ENCODE measurements at places on chromosomes 3 and 15.

GRCh38 chr15:51170882-51171633 is 76.4 kb upstream of the TNFAIP8L3 start:
- DNase-seq, result no peak

GRCh38 chr3:177157492-177157891 is 39.8 kb downstream of the TBL1XR1 start:
- no peak for DNase-seq

- no peak for DNase-seq
Observed at GRCh38 chr3:127803619-127804018, 18.7 kb downstream of the MGLL start.

DNA sequence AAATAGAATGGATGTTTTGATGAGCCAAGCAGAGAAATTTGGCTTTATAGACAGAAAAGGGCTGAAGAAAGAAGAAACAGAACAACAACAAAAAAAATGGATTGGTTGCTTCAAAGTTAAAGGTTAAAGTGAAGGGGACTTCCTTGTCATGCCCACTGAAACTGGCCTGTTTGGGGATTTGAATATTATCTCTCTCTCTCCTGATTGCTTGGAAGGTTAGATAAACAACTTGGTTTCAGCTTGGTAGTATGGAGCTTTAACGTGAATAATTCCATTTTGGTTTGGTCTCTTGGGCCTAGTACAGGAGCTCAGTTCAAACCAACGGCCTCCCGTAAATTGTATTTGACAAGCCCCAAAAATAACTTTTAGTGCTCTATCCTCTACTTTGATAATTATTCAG is 70.8 kb upstream of the MBNL1 start:
- DNase-seq, result no peak

DNA sequence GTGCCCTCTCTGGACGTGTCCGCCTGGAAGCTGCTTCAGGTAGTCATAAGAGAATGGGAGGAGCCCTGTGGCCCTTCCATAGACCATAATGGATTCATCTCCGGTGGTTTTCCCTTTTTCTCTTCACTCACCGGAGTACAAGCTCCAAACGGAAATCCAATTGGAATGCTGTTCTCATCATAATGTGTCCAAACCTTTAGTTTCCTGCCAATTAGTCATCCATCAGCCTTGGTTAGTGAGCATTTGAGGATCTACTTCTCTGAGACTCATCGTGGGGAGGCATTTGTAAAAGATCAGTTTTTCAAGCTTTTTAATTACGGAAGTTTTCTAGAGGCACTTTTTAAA is 34.9 kb downstream of the ABHD2 start:
- no peak for DNase-seq

DNA sequence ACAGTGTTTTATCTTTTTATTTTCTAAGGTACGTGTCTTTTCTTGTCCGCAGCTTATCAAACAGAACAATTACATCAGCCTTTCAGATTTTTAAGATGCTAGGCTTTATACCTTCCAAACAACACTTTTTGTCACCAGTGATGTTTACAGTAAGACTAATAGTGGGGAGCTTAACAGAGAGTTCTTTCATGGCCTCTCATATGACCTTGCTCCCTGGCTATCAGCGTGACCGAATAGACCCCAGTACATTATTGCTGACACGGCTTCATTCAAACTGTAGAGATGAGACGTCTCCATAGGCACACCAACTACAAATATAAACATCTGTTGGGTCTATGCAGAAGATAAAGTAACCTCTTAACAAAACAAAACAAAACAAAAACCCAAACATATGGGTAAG is 477.6 kb upstream of the KCNMB2 start:
- DNase-seq, result no peak

DNA sequence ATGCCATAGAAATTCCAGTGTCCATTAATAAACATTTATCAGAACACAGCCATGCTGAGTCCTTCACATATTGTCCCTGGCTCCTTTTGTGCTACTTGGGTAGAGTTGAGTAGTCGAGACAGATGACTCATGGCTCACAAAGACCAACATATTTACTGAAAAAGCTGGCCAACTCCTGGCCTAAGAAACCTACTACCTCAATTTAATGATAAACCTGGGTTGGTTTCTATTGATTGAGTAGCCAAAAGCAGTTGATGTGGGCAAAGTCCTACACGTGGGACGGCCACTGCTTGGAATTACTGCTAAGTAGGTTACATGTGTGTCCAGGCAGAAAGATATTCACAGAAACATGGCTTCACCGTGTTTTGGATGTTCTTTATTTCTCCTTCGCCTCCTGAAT is 402.2 kb downstream of the NR2F2 start:
- DNase-seq, result no peak

GRCh38 chr3:133162670-133163305 is 124.6 kb downstream of the TMEM108 start:
- no peak for DNase-seq

DNA sequence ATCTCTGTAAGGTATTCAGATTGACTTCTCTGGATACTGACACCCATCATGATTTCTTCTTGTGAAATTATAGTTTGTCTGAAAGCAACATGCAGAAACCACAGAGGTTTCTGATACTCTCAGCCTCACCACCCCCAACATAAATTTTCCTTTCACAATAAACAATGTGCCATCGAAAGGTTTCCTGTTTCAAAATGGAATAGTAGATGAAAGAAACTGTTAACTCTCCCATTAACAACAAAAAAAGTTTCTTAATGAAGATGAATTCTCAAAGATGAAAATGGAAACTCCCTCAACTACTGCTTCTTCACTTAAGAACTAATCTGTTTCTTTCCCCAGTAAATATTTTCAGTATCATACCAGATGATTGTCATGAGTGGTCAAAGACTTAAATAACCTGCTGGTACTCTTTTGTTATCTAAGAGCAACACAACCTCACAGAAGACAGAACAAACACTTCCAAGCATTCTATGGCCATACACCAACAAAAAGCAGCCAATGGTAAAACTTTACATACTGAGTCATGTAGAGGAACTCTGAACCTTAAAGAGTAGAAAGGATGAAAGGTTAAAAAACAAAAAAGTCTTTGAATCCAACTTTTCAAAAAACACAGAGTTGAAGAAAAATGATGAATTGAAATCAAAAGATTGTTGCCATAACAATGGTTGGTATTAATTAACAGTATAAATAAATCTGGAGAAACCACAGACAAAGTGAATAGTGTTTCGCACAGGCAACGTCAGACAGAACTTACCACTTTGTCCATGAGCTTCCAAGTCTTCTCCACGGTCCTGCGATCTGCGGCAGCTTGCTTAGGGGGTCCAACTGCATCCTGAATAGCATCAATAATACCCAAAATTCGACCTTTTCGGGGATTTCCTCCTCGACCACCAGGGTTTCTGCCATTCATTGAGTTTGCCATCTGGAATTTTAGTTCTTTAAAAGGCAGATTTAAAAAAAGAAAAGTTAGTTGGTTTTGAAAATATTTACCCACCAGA is 1.9 kb downstream of the CBLB start:
- DNase-seq, result no peak

DNA sequence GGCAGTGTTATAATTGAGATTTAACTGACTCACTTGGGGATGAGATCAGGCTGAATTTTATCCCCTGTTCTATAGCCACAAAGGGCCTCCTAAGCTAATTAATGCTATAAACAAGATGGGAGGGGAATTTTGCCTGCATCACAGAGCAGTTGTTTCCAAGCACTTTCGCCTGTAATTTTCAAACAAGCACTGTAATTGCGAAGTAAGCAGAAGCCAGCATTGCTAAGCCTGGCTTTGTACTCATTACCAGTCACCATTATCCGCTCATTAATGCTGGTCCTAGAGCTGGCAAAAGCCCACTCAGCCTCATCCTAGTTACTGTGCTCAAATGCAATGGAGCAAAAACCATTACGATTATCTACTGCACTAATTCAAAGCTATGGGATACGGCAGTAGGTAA is 356.6 kb upstream of the UBE2E2 start:
- no peak for DNase-seq

GRCh38 chr3:116476691-116477090 is 31.4 kb upstream of the LSAMP start:
- no peak for DNase-seq

DNA sequence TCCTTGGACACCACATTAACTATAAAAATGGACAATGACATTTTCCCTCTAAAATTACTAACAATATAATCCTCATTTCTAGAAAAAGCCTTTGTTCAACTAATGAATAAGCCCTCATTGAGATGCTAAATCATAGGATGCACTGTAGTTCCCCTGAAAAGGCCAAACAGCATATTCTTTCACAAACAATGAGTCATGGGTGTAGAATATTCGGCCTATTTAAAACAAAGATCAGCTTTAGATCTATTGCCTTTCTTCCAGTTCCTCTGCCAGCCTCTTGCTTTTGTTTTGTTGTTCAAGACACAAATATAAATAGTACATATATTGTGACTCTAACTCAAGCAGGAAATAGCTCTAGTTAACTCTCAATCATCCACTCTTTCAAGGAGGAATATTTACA is 82.5 kb downstream of the ADAM10 start:
- DNase-seq, result no peak

DNA sequence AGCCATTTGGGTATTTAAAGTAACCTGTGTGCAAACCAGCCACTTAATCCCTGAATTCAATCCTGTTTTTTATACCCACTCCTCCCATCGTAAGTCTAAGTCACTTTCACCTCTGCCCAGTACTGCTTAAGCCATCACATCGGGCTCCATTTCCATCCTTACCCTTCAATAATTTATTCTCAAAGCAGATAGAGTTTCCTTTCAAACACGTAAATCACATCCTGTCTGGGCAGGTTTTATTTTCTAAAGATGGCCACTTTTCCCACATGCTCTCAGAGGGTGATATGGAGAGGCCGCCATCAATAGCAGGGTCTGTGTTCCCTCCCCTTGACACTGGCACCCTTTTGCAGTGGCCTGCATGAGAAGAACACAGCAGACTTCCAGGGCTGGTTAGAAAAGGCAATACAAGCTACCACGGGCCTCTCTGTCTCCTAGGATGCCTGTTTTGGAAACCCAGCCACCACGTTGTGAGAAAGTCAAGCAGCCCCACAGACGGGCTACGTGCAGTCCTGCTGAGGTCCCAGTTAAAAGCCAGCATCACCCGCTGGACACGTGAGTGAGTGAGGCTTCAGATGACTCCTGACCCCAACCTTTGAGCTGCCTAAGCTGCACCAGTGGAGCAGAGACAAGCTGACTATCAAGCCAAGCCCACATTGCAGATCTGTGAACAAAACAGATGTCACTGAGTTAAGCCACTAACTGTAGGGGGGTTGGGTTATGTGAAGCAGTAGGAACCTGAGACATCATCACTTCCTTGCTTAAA is 241.8 kb upstream of the SLCO3A1 start:
- DNase-seq, result no peak

DNA sequence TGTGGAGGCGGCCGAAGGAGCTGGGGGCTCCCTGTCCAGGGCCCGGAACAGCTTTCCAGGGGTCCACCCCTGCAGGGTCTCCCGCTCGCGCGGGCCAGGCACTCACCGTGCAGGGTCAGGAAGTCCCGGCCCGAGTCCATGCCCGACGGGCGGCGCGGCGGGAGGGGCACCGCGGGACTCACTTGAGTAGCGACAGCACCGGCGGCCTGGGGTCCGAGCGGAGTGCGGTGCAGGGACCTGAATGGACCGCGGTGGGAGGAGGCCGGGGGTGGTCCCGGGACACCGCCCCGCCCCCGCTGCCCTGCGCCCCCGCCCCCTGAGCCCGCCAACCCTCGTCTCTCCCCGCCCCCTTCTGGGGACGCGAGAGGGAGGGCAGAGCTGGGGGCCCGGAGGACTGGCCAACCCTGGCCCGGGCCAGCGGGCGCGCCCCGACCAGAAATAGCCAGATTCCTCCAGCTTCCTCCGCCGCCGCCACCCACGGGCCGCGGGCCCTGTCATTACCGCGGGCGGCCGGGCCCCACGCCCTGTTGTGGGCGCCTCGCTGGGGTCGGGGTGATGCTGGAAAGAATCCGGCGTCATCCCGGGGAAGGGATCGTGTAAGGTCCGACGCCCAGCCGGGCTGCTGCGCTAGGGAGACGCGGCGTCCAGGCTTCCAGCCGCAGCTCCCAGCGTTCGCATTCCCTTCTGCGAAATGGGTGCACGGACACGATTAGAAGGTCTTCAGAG is at the start of gene PLCD1:
PLCD1 (minus strand) TSS at position 243 of the 726 bp plus-strand sequence; CDS start at position 140, 103 bp downstream.
- DNase-seq, result no peak
